ENCODE measurements at places on chromosomes 4 and X.
A peak's percentile ranks its signal among the peaks of the same experiment; 100 is the strongest.

- DNase-seq, result no peak
Measured at GRCh38 chrX:45517090-45517973, 316.7 kb upstream of the DIPK2B start.

GRCh38 chr4:8571702-8572685, 8.2 kb upstream of the GPR78 start:
- no peak for DNase-seq

GRCh38 chrX:19303256-19303880, 40.4 kb upstream of the PDHA1 start:
- no peak for DNase-seq

DNA sequence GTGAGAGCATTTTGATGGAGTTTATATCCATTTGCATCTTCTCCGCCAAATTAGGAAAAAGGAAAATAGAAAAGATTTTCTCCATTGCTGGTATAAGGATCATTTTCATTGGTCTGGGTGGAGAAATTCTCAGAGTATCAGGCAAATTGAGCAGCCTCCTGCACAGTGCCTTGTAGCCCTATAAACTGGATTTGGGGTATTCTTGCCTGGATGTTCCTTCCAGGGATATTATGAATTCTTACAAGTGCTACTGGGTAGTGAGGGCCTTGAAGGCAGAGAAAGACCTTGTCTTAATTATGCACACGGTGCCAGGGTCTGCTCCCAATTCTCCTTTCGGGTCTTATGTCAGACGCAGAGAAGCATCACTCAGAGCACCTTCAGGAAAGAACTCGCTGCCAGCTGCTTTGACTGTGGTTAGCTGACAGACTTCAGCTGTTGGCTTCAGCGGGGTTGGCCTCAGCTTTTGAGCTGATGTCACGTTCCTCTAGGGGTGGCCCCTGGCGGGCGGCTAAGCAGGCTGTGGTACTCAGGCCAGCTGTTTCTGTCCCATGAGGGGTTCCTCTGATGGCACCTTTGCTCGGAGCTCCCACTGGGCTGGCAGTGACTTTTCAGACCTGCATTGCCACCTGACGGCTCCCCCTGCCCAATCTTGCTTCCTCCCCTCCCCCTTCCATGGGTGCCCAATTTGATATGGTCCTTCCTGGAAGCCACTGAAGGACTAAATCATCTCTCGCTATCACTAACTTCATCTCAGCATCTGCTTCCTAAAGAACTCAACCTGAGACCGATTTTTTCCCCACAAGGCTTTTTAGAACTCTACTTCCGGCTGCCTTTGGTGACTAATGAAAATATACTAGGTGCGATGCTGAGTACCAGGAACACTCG, 519.5 kb downstream of the BCOR start:
- DNase-seq, result peak; percentile 63

- DNase-seq, result no peak
Measured at GRCh38 chrX:27918799-27919198, 62.5 kb downstream of the DCAF8L1 start.

- no peak for DNase-seq
Measured at GRCh38 chr4:150501009-150501727, 80.8 kb upstream of the MAB21L2 start.

DNA sequence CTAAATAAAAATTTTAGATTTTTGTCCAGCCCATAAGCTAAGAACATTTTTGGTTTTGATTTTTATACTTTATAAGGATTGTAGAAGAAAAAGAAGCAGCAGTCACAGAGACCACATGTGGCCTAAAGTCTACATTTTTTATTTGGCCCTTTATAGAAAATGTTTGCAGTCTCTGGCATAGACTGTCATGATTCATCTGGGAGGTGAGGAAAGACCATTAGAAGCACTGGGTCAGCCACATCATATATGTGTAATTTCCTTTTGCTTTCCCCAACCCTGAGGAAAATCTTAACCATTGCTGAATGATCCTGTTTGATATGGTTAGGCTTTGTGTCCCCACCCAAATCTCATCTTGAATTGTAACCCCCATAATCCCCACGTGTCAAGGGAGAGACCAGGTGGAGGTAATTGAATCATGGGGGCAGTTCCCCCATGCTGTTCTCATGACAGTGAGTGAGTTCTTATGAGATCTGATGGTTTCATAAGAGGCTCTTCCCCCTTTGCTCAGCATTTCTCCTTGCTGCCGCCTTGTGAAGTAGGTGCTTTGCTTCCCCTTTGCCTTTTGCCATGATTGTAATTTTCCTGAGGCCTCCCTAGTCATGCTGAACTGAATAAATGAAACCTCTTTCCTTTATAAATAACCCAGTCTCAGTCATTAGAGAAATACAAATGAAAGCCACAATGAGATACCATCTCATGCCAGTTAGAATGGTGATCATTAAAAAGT, 12.1 kb upstream of the COPS4 start:
- no peak for DNase-seq

DNA sequence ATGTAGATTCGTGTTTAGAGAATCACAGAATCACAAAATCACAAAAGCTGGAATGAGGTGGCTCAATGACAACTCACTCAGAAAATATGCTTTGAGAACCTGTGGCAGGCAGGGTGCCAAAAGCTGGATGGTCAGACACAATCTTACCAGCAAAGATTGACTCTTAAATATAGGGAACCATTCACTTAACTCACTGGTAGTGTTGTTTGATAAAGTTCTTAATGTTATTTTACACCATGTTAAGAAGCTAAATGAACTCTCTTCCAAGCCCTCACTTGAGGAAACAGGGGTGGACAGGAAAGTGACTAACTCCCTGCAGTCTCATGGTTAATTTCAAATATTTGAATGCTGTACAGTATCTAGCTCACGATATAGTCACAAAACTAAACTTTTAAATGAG, 5.7 kb upstream of the SCOC start:
- no peak for DNase-seq

- DNase-seq, result no peak
Measured at GRCh38 chr4:2270341-2271165, 8.6 kb upstream of the MXD4 start.

All from left forelimb (tissue), 1 donor.